ENCODE measurements at places on chromosomes 2 and 18.
A peak's percentile ranks its signal among the peaks of the same experiment; 100 is the strongest.

GRCh38 chr2:239073270-239073669 lies 225.4 kb downstream of the TWIST2 start:
- DNase-seq = no peak

DNA sequence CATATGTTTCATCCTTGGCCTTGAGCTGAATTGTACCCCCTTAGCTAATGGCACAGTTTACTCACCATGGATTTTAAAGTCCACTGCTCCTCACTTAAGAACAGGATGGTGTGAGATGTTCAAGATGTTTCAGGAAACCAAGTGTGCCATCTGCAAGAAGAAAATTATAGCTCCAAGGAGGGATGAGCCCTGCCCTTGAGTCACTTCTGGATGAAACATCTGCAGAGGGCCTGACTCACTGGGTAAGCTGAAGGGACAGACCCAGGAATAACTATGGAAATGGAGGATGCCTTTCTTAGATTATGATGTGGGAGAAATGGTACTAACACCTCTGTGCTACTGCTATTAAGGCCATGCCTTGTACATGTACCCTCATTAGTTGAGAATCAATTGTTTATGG lies 6.4 kb downstream of the MARS2 start:
- no peak for DNase-seq

GRCh38 chr2:7450188-7450832 lies 533.1 kb downstream of the RNF144A start:
- no peak for DNase-seq

- DNase-seq = no peak
Observed at GRCh38 chr2:38862476-38862875, 13.3 kb downstream of the DHX57 start.

DNA sequence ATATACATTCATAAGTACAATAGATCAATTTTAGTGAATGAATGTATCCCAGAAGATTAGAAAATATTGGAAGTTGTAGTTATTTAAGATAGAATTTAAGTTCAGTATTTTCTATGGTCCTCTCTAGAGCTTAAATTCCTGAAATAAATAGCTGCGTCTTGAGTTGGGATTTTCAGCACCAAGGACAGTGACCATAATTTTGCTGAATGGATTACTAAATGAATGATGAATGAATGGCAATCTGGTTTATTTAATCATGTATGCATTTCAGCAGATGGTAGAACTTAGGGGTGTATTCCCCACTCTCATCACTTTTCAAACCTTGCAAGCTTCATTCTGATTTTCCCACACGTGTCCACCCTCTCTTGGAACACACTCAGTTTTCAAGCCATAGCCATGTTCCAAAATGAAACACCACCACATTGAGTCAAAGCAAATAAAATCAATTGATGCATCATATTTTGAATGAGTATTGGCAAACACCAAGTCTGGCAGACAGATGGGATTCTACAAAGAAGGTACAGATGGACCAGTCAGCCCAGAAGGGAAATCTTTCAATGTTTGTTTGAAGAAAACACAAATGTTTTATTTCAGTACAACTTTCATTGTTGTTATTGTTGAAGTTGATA lies 362.2 kb upstream of the NXPH2 start:
- DNase-seq = peak; percentile 3

- no peak for DNase-seq
Observed at GRCh38 chr2:150630587-150631235, 143.2 kb upstream of the RND3 start.

DNA sequence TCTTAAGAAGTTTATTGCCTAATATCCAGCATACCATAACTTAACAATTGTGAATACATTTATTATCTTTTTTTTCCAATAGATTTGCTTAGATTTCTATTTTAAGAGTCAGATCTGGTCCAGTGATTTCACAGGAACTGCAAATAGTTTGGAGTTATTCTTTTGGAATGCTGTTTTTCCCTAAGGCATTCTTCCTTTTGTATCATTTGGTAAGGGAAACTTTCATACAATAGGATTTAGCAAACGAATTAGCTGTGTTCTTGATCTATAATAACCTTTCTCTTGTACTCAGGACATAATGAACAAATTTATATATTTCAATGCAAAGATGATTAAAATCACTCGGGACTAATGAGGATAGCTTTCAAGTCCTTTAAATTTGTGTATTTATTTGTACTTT lies 201.6 kb downstream of the ERBB4 start:
- no peak for DNase-seq

DNA sequence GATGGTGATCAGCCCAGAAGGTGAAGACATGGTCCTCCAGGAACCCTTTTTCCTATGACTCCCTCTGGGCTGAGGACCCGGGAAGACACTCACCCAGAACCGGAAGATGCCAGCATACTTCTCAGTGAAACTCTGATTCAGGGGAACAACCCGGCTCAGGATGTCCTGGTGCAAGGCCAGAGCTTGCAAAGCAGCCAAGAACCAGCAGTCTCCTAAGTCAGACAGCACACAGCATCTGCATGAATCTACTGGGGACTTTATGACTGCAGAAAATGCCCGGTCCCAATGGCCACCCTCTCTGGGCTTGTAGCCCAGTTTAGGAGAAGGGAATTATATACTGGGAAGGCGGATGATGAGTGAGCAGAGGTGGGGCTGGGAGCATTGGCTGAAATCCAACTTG lies 15.3 kb downstream of the CAPN14 start:
- DNase-seq = no peak

DNA sequence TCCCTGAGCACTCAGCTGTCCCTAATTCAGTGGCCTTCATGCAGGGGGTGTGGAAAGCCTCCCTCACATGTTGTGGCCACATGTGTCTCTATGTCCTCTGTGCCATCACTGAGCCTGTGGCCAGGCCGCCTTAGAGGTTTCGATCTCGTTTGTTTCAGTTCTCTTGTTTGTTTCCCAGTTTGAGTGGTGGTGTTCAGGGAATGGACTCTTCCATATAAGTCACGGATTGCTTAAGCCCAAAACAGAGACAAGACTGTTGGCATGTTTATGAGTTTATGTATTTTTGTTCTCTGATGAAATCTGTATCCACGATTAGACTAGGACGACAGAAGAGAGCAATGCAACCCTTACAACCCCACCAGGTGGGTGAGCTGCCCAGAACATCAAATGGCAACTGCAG lies 134.5 kb downstream of the CCBE1 start:
- DNase-seq = no peak

GRCh38 chr2:219578811-219579613 lies 6.9 kb downstream of the INHA start:
- no peak for DNase-seq

- DNase-seq = peak; percentile 5
Observed at GRCh38 chr2:159684796-159685195, 27.5 kb upstream of the MARCHF7 start.

DNA sequence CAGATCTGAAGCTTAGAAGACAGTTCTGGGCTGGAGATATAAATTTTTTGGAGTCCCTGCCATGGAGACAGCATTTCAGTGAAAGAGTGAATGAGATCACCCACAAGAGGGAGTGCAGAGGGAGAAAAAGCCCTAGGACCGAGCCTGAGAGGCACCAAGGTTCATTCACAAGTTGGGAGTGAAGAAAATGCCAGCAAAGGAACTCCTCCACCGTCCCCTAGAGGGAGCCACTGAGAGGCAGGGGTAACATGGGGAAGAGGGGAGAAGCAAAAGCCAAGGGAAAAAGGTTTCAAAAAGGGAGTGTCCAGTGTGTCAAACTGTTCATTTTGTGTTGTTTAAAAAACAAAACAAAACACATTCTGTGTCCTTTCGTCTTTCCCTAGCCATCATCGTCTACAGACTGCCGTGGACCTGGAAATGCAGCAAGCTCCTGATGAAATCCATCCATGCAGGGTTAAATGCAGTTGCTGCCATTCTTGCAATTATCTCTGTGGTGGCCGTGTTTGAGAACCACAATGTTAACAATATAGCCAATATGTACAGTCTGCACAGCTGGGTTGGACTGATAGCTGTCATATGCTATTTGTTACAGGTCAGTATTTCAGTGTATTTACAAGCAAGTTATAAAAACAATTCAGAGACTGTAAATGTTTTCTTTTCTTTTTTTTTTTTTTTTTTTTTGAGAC lies 19.1 kb downstream of the CYBRD1 start:
- no peak for DNase-seq

DNA sequence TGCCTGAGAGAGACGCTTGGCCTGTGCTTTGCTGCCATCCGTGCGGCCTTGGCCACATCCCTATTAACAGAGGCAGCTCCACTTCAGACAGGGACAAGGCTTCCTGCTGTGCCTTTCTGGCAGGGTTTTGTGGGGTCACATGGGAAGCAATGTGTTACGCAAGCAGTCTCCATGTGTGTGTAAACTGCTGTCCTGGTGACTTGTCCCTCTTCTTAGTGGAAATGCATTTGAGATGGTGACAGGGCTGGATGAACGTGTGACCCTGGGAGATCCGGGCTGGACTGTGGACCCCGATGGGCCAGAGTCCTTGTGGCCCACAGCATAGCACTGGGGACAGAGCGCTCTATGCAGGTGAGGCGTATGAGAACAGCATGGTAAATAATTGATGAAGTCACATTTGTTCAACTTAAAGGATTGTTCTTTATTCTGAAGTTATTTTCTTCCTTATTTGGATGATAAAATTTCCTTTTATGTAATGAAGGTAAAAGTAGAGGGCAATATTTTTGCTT lies 23.2 kb downstream of the ASB1 start:
- no peak for DNase-seq

DNA sequence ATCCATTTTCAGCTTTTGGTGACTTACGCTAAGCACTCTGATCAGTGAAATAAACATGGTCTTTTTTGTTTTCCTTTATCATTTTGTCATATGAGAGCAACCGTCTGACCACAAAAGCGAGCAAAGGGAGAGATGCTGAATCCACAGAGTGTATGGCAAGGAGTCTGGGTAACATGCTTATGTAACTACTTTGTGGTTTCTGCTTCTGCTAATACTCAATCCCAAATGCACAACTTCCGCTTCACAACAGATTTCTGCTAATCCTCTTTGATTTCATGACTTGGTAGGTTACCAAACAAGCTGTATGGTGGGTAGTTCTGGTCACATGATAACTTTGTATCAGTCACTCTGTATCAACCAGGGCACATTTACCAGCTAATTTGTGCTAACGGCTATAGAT lies 908.4 kb upstream of the CRIM1 start:
- no peak for DNase-seq

GRCh38 chr18:22913861-22914260 lies 19.3 kb upstream of the RBBP8 start:
- DNase-seq = no peak

- no peak for DNase-seq
Observed at GRCh38 chr2:38737925-38738324, 13.2 kb downstream of the SRSF7 start.

- DNase-seq = no peak
Observed at GRCh38 chr2:11722292-11723060, 24.0 kb upstream of the LPIN1 start.

- DNase-seq = no peak
Observed at GRCh38 chr2:190571686-190572085, 37.2 kb upstream of the NEMP2 start.

DNA sequence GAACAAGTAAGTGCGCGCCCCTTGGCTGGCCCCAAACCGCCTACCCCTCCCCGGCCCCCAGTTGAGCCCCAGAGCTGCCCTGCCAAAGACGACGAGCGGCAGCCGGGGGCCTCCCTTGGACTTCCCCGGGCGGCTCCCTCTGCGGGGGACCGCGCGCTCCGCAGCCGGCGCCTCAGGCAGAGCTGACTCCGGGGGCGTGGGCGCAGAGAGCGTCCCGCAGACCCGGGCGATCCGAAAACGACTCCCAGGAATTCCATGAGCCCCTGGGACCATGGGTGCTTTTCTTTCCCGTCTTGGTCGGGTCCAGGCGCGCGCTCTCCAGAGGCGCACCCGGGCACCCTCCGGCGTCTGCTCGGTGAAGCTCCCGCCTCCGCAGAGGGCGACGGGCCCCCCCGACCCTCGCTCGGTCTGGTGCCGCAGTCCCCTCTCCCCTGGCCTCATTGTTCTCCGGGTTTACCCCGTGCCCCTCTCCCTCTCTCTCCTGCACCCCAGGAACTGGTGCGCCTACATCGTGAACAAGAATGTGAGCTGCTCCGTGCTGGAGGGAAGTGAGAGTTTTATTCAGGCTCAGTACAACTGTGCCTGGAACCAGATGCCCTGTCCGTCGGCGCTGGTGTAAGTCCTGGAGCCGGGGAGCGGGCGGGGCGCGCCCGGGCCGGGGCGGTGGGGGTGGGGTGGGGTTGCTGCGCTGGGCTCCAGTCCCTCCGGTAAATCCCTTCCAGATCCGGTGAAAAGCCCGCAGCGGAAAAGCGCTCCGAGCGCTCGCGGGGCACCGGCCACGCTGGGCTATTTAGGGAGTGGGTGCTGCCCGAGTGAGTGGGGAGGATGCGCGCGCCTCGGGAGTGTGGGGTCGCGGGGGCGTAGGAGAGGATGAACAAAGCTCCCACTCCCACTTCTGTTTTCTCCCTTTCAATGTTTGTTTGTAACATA lies 776 bp downstream of the EMILIN2 start:
- no peak for DNase-seq

DNA sequence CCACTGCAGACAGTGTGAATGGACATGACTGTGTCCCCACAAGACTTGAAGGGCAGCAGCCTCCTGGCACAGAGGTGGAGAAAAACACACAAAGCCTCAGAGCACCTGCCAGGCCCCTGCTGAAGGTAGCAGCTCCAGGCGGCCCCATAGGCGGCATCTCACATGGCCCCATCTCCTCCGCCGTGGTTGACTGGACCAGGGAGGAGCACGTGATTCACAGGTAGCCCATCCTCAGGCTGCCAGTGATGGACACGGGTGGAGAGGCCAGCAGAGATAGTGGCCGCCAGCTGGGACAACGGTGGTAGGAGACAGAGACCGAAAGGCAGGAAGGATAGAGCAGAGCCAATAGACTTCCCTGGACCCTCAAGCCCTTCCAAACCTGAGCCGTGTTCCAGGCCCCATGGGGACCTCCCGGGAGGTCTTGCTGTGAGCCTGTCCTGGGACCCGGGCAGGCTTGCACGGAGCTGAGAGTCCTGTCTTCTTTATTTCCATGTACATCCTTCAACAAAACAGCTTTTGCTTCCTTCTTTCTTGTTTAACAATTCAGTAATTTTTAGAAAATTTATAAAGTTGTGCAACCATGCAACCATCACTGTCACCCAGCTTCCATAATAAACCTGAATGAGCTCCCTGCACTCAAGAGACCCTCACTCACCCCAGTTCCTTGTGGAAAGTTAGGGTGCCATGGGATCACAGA lies 26.9 kb downstream of the GPR55 start:
- no peak for DNase-seq

DNA sequence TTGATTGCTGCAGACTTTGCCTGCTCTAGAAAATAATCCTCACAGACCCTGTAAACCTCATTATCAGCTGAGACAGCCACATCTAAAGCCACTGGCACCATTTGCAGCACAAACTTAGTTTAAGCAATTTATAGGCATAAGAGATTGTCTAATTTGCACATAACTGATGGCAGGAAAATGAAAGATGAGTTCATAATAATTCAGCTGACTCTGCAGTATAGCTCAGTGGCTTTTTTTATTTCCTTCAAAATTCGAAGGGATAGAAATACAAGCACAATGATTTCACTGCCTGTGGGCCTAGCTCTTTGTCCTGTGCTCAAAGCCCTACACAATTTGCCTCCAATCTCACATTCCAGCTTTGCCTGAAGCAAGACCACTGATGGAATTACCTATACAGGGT lies 341.2 kb downstream of the RAD51AP2 start:
- DNase-seq = no peak

Data from HFF-Myc (cell line).